ENCODE measurements at places on chromosomes 2 and 18. TPM values are rescaled to one million over a fixed set of nuclear protein-coding genes. Genes with fewer than 3 reads are reported as not detected.

STARD6 gene
- not detected for total RNA-seq

G6PC2 gene
- total RNA-seq: not detected

PPP1R7 gene
- total RNA-seq: 85.1 TPM

SERPINB4 gene
- not detected for total RNA-seq

UPP2 gene
- not detected for total RNA-seq

- peaks cover 47% of the 10 kb centered on the region for H3K4me1 ChIP-seq
- H3K27me3 ChIP-seq: no peaks in the 10 kb centered on the region
- H3K27ac ChIP-seq: no peak overlapping the region
Measured at GRCh38 chr2:226795281-226796011, 4.2 kb downstream of the IRS1 start.

GRCh38 chr2:128664499-128664971 lies 345.9 kb upstream of the HS6ST1 start:
- no peaks in the 10 kb centered on the region for H3K27me3 ChIP-seq
- no peak for DNase-seq
- H3K27ac ChIP-seq: no peak overlapping the region
- no peaks in the 10 kb centered on the region for H3K4me1 ChIP-seq
- H3K4me3 ChIP-seq: no peak overlapping the region

- H3K4me3 ChIP-seq: no peak overlapping the region
- no peaks in the 10 kb centered on the region for H3K4me1 ChIP-seq
- no peaks in the 10 kb centered on the region for H3K27me3 ChIP-seq
- DNase-seq: no peak
Measured at GRCh38 chr18:3683483-3683882, 233.5 kb downstream of the TGIF1 start.

GRCh38 chr2:29981402-29981801 lies 60.0 kb upstream of the ALK start:
- no peaks in the 10 kb centered on the region for H3K36me3 ChIP-seq
- H3K4me1 ChIP-seq: no peaks in the 10 kb centered on the region
- DNase-seq: no peak
- H3K27me3 ChIP-seq: peaks cover 5% of the 10 kb centered on the region

- H3K36me3 ChIP-seq: peaks cover 29% of the 10 kb centered on the region
- peaks cover 49% of the 10 kb centered on the region for H3K4me1 ChIP-seq
- peak overlapping the region; percentile 79 for H3K4me3 ChIP-seq
- H3K27me3 ChIP-seq: no peaks in the 10 kb centered on the region
Measured at GRCh38 chr2:69830045-69830905, 815 bp downstream of the GMCL1 start.

DNA sequence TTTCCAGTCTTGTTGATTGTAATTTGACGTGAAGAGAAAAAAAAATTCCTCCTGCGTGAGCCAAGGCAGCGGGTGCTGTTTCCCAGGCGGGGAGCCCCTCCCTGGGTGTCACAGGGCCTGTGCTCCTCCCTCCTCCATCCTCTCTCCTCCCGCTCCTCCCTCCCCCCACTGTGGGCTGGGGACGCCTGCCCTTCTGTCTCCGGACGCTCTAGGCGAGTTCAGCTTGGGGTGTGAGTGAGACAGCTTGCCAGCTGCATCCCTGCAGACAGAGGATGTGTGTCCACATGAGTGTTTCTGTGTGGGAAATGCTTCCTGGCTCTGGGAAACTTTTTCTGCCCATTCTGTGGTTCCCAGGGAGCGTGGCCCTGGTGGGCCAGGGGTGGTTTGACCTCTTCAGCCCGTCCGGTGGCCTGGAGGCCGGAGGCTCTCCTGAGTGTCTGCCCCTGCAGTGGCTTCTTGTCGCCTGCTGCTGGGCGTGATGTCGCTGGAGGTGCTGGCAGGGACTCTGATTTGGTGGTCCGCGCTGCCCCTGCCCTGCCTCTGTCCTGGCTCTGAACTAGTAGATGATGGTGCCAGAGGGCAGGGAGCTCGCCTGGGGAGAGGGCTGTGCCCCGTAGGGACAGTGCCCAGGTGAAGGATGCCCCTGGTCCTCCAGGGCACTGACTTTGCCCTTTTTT lies 96.4 kb downstream of the USP40 start:
- H3K27me3 ChIP-seq: no peaks in the 10 kb centered on the region
- DNase-seq: no peak
- H3K36me3 ChIP-seq: peaks cover 41% of the 10 kb centered on the region
- H3K27ac ChIP-seq: no peak overlapping the region

DNA sequence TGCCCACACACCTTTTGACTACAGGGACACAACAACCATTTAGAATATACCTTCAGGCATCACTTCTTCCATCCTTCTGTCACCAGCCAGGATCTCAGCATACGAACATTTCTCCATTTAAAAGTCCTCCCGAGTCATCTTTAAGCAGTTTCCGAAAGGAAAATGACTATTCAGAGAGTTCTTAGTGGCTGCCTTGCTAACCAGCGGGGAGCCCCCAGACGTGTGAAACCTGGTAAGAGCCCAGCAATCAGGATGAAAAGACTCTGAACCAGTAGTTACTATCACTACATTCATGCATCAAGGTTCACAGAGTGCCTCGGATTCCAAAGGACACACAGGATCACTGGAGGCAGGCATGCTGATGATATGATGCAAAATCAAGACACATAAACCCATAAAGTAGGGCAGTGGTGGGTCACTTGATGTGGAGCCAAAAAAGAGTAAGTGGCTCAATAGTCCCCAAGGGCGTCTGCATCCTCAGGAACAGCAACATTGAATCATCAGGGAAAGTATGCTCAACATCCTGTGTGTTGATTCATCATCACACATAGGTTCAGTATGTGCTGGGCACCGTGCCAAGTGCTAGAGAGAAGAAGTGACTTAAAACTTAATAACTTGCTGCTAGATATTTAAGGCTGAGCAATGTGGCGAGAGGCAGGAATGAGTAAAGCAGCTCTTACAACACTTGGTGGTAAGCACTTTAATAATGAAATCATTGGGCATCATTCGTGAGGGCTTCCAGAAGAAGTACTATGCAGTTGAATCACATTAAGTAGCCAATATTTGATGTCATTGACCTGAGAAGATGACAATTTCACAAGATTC lies 4.4 kb downstream of the CCL20 start:
- H3K4me3 ChIP-seq: no peak overlapping the region
- H3K4me1 ChIP-seq: peaks cover 34% of the 10 kb centered on the region
- H3K27ac ChIP-seq: peak overlapping the region; percentile 88
- peaks cover 36% of the 10 kb centered on the region for H3K27me3 ChIP-seq
- peak; percentile 79 for DNase-seq
- peaks cover 9% of the 10 kb centered on the region for H3K36me3 ChIP-seq
